ENCODE measurements at places on chromosomes 6 and 20.

GRCh38 chr20:23032056-23032749 lies 2.9 kb upstream of the SSTR4 start:
- DNase-seq, result no peak

DNA sequence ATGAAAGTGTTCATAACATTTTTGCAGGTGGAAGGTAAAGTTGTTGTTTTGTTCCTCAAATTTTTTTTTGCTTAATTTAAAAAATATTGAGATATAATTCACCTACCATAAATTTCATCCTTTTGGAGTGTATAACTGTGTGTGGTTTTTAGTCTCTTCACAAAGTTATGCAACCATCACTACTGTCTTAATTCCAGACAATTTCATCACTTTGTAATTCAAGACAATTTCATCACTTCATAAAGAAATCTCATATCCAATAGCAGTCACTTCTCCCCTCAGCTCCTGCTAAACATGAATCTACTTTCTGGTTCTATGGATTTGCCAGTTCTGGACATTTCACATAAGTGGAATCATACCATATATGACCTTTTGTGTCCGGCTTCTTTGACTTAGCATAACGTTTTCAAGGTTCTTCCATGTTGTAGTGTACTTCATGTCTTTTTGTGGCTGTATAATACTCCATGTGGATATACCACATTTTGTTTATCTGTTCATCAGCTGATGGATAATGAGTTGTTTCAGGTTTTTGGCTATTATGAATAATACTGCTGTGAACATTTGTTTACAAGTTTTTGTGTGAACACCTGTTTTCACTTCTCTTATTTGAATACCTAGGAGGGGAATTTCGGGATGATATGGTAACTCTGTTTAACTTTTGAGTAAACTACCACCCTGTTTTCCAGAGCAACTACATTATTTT lies 18.8 kb downstream of the ZFAND3 start:
- DNase-seq, result no peak

DNA sequence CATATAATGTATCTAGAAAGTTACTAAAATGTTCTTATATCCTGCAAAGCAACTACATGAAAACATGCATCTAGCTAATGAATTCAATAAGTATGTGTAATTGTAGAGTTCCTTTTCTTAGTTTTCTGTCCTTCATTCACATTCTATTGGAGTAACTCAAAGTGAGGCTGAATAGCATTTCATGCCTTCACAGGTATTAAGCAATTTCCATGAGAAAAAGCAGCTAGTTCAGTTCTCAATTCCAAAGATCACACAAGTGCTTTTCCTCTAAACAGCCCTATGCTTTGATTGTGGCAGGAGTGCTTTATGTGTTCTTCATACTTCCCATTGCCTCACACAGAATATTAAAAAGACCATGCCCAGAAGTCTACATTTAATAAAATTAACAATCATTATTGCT lies 274.9 kb downstream of the RFPL4B start:
- no peak for DNase-seq

- no peak for DNase-seq
Measured at GRCh38 chr6:6766230-6766905, 177.8 kb downstream of the LY86 start.

GRCh38 chr6:15260099-15260821 lies 14.4 kb downstream of the JARID2 start:
- no peak for DNase-seq

DNA sequence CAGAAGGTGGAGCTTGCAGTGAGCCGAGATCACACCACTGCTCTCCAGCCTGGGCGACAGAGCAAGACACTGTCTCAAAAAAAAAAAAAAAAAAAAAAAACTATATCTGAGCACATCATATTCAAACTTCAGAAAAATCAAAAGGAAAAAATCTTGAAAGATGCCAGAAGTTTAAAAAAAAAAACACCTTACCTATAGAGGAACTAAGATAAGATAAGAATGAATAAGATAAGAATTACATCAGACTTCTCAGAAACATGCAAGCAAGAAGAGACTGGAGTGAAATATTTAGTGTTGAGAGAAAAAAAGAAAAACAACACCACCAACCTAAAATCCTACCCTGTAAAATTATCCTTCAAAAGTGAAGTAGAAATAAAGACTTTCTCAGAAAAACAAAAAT lies 116.8 kb upstream of the ARID1B start:
- no peak for DNase-seq

GRCh38 chr20:59737816-59738215 lies 133.5 kb downstream of the PHACTR3 start:
- no peak for DNase-seq

DNA sequence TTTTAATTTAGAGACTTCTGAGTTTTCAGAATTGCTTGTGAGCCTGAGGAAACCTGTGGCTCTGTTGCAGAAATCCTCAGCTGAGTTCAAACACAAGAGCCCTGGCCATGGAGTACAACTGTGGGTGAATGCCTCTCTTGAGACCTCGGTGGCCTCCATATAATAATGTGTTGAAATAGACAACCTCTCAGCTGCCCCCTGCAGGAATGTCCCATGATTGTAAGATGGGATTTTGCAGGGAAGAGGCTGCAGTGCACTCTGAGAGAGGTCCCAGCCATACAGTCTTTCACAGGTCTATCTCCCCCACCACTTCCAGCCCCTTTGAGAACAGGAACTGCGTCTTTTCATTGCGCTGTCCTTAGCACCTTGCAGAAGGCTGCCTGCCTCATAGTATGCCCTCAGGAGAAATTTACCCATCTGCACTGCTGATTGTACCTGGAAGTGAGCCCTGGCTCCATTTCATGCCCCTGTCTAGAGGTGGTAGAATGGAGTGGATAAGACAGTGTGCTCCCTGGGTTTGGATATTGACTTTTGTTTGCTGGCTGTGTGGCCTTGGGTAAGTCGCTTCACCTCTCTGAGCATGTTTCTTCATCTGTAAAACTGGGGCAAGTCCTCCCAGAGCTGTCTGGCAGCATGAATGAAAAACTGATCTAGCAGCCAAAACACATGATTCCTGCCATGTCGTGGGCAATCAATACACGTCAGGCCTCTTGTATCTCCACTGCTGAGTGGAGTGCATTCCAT lies 16.8 kb upstream of the CDH22 start:
- DNase-seq, result no peak

GRCh38 chr6:56346958-56347357 lies 99.6 kb upstream of the COL21A1 start:
- DNase-seq, result no peak

- no peak for DNase-seq
Measured at GRCh38 chr6:139698526-139699176, 324.2 kb upstream of the CITED2 start.

DNA sequence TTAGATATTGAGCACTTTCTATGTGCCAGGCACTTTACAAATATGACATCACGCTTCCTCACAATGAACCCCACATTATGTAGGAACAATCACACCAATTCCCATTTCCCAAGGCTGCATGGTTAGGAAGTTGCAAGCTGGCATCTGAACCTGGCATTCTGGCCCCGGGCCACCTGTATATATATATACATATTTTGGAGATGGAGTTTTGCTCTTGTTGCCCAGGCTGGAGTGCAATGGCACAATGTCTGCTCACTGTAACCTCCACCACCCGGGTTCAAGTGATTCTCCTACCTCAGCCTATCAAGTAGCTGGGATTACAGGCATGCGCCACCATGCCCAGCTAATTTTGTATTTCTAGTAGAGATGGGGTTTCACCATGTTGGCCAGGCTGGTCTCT lies 30.4 kb downstream of the SRC start:
- DNase-seq, result no peak

DNA sequence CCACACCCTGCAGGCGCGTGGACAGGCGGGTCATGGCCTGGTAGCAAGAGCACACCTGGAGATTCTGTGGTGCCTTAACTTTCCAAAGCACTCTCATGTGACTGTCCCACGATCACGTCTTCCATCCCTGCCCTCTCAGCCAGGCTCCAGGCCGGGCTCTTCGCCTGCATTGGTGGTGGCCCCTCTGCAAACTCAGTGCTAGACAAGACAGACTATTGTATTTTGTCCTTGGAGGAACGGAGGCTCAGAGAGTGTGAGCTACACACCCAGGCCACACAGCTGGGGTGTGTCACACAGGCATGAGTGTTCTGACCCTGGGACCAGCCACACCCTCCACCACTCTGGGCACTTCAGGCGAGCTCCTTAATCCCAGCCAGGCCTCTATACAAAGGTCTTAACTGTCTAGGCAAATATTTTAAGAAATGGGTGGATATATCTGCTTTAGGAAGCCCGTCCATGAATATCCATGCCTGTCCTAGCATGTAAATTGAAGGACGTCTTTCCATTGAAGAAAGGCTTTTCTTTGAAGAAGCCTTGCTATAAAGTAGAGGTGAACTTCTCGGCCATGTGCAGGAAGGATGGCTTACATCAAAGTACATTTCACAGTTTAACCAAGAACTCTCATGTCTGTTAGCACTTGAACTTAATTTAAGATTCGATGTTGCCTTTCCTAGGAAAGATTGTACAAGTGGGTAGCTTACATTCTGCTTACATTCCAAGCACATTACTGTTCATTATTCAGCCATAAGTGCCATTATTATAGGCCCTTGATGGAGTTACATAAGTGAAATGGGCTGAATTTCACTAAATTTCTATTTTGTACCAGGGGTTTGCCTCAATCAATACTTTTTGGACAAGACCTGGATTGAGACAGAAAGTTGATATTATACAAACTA lies 263.9 kb downstream of the DLL1 start:
- no peak for DNase-seq

DNA sequence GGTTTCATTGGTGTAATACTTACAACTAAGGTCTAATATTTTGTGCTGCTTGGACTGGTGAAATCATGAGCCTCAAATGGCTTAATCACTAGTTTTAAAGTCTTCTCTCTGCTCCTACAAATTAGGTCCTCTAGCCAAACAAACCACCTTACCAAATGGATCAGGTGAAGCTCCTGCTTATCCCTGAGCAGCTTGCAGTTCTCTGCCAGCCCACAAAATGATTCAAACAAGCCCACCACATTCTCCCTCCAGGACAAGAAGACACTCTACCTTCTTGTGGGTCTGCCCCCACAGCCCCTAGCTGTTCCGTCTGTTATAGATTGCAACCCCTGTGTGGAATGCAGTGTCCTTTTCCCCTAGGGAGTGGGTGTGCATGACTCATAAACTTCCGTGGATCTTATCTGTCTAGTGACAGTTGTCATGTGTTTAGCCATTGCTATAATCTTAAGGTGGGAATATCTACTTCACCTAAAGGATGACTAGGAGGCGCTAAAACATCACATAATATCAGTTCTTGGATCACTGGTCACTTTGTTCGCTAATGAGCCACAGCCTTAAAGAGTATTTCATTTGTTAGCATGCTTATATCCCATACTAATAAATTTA lies 940.5 kb upstream of the MANEA start:
- no peak for DNase-seq

DNA sequence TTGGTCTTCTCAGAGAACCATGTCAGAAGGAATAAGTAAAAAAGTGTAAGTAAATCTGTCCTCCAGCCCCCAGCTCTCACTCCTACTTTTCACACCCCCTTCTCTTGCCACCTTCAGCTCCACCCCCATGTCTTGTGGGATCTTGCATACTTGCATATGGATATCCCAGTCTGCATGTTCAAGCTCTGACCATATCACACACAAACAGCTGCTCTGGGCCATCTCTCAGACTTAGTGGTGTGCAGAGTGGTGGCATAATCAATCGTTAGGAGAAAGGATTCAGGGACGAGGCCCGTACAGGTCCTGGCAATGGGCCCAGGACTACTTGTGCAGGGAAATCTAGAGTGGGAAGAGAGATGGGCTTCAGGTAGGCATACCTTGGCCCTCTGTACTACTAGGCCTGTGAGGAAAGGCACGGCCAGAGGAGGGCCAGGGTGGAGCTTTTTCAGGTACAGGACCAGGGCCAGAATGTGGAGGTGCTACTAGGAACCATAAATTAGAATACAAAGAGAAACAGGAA lies 112.0 kb upstream of the SGK1 start:
- DNase-seq, result no peak

DNA sequence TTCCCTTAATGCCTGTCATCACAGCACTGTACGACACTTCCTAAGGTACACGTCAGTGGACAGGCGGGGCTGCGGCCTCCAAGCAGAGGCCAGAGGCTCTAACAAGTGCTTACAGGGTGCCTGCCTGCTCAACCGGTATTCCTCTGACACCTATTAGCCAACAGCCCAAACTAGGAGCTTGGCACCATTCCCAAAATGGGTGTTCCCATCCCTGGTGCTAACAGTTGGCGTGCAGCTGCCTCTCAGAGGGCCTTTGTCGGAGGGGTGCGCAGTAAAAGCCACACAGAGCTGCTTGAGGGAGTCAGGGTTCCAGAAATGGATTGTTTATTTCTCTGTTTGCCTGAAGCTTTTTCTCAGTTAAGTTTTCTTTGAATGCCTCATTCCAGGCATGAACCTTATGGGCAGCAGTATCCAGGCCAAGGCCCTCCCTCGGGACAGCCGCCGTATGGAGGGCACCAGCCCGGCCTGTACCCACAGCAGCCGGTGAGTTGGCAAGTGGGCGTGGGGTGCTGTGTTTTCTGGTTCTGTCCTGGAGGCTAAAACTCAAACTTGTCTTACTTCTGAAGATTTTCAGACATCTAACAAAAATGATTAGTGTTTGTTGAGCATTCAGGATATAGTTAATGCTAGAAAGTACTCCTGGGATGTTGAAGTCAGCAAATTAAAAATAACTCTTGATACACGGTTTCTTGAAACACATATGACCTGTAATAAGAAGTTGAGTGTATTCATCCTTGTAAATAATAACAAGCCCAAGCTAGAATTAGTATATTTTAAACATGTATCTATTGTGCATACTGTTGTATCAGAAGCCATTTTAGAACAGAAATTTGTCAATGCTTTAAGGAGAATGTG lies 124.7 kb downstream of the TMEM242 start:
- no peak for DNase-seq

GRCh38 chr6:42021847-42022754 lies 28.2 kb upstream of the TAF8 start:
- peak; percentile 60 for DNase-seq

DNA sequence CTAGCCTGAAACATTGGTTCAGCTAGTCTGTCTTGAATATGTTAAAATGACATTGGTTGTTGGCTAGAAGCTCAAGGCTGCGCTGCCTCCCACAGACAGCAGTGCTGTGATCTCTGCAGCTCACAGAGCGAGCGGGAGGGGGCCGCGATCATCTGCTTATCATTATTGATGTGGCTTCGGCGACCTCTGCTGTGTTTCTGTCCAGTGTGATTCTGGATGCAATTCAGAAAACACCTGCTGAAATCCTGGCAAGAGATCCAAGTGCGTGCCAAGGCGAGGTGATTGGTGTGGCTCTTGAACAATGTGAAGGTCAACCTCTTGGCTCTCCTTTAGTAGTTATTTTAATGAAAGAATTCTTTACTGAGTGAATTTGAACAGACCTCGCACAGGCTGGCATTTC lies 142.3 kb upstream of the SASH1 start:
- DNase-seq, result no peak

DNA sequence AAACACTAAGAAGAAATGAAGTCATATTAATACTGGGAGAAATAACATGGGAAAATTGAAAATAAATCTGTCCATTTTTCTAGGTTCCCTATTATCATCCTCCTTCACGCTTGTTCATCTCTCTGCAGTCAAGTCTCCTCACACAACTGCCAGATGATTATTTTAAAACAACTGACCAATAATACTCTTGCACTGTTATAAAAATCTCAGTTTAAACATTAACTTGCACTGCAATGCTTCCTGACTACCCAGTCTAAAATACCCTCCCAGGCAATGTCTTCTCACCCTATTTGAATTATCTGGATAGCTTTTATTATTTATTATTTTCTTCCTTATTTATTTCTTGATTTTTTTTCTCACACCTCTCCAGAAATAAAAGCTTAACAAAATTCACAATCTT lies 5.7 kb downstream of the EYS start:
- DNase-seq, result no peak

GRCh38 chr20:40494248-40494647 lies 194.8 kb downstream of the MAFB start:
- DNase-seq, result no peak

All from stimulated activated CD4-positive, alpha-beta T cell treated with anti-CD3 and anti-CD28 coated beads, Interleukin-1b, Interleukin-23, amount 100 ng/mL, for 24 hours (primary cell).